ENCODE measurements at places on chromosomes 12 and 14.

DNA sequence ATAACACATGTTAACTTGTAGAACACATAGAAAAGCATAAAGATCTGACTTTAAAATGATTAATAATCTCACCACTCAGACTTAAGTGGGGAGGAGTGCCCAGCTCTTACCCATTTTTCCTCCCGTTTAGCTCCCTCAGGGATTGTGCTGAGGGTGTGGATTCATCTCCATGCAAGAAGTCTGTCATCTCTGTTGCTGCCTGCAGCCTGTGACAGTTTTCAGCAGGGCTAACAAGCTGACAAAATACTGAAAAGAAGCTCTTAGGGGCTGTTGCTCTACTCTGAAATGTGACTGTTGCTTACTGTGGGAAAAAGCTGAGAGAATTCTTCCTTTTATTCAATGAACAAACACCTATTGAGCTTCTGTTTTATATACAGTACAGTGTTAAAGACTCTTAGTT lies 216.2 kb downstream of the CPNE8 start:
- DNase-seq: no peak

DNA sequence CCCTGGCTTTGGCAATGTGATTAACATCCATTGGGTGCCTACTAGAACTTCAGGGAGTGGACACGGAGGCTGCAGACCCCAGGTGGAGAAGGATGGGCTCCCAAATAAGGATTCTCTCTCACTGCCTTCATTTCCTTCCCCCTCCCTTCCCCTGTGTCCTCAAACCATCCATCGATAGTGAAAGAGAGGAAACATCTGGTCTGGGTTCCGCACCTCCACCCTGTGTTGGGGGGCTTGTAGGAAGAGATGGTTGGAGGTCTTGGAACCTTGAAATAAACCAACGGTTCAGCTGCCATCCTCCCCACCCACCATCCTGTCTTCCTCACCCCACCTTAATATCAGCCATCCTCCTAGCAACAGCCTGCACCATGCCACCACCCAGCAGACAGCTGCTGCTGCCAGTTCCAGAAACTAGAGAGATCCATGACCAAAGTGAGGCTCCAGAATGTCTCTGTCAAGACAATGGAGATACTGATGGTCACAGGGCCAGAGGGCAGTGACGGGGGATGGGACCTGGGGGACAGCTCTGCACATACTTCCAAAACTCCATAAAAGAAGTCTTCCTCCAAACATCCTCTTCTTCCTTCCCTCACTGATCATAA lies 153.1 kb upstream of the CCND2 start:
- no peak for DNase-seq

DNA sequence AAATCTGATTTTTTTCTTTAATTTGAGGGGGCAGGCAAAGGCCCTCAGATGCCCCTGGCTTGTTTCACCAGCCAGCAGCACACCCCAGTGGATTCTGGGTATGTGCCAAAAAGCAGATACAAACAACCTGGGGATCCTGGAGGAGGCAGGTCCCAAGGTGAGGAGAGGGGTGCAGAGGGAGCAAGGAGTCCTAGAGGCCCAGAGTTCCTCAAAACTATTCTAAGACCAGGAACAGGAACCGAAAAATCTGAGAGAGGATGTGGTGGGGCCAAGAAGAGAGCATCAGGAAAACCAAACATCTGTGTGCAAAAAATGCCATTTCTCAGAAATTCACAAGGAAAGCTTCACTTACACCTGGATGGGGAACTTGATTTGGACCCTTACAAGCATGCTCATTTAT lies 8.2 kb downstream of the KCNA5 start:
- DNase-seq: no peak

GRCh38 chr14:104082807-104083206 lies 2.7 kb upstream of the ASPG start:
- DNase-seq: no peak

DNA sequence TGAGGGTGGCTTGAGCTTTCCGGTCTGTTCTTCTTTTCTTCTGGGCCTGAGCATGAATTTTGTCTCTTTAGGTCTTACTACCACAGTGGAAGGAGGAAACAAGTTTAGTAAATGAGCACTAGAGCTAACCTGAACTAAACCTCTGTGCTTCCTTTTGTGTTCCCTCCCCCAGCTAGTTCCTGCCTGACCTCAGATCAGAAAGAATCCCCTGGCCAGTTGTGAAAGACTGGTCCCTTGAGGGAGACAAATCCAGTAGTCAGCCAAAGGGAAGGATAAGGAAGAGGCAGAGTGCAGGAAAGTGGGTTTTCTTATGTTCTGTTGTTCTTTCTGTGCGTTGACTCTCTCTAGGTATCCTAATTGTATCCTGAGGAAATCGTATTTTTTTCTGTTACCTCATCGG lies 17.5 kb downstream of the ZNF664 start:
- DNase-seq: no peak

- no peak for DNase-seq
These were observed 37.3 kb upstream of the FERMT2 start for GRCh38 chr14:52988139-52988538.

DNA sequence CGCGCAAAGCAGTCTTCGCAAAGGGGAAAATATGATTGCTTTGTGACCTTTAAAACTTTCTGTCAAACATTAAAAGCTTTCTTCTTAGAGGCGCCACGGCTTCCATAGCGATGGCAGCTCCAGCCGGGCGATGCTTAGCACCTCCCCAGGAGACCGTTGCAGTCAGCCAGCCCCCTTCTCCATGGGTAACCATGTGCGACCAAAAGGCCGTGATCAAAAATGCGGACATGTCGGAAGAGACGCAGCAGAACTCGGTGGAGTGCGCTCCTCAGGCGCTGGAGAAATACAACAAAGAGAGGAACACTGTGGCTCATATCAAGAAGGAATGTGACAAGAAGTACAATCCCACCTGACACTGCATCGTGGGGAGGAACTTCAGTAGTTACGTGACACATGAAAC lies 12.7 kb upstream of the STON2 start:
- DNase-seq: peak; percentile 79

GRCh38 chr14:38208618-38209562 lies 1.2 kb downstream of the SSTR1 start:
- DNase-seq: no peak

- DNase-seq: no peak
These were observed 35.0 kb downstream of the ITPR2 start for GRCh38 chr12:26798023-26798422.

DNA sequence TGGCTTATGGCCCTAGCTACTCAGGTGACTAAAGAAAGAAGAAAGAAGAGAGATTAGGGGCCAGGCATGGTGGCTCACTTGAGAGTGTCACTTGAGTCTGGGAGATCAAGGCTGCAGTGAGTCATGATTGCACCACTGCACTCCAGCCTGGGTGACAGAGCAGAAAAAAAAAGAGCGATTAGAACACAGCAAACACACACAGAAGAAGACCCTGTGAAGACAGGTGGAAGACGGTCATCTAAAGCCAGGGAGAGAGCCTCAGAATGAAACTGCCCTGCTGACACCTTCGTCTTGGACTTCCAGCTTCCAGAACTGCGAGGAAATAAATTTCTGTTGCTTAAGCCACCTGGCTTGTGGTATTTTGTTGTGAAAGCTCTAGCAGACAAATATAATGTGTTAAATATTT lies 17.5 kb upstream of the PPP1CC start:
- no peak for DNase-seq

- DNase-seq: no peak
These were observed 159.3 kb upstream of the CPNE8 start for GRCh38 chr12:39064708-39065107.

GRCh38 chr12:59808317-59808910 lies 212.6 kb downstream of the SLC16A7 start:
- DNase-seq: peak; percentile 58

DNA sequence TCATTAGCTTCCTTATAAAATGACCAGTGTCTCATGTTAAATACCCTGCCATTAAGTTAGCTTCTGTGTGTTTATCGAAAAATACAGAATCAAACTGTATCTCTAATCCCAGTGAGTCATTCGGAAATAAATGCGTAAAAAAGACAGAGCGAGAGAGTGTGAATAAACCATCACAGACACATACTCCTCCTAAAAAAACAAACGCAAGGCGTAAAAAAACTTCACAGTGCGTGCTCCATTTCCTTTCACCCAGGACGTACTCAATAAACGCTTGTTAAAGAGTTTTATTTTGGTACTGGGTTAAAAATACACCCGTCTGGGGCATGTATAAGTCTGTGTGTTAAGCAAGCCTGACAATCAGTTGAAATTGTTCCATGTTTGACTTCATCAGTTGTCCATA lies 58.8 kb upstream of the ISM2 start:
- DNase-seq: no peak

- no peak for DNase-seq
These were observed 135.5 kb downstream of the NUAK1 start for GRCh38 chr12:106003297-106003696.

GRCh38 chr12:124871297-124871696 lies 7.6 kb upstream of the SCARB1 start:
- no peak for DNase-seq

- no peak for DNase-seq
These were observed 26.3 kb downstream of the ZFP36L1 start for GRCh38 chr14:68766299-68767247.

DNA sequence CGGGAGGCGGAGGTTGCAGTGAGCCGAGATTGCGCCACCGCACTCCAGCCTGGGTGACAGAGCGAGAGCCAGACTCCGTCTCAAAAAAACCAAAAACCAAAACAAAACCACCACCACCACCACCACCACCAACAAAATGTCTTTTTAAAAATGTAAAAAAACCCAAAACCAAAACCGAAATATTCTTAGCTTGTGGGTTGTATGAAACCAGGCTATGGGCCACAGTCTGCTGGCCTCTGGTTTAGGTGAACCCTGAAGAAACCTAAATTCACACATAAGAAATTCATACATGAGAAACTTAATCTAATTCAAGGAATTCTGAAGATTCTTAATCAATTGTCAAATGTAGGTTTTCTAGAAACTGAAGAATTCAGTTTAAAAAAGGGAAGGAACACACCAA lies 37.6 kb downstream of the INSM2 start:
- no peak for DNase-seq

DNA sequence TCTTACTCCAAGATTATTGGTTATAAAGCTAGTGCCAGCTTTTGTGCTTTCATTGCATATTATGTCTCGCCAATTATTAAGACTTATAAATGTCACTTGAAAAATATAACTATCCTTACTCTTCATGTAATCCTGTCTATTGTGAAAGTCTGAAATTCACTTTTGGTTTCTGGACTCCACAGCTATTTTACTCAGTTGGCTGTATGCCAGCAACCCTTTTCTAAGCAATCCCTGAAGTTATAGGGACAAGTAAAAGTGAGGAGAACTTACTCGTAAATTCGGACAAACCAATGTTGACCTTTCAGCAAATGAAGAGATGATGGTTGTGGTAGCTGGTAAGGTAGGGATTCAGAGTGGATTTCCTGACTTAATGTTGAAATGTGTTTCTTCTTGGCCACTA lies 196.3 kb downstream of the NPAS3 start:
- DNase-seq: no peak

GRCh38 chr12:5648692-5649359 lies 216.9 kb downstream of the NTF3 start:
- peak; percentile 70 for DNase-seq

DNA sequence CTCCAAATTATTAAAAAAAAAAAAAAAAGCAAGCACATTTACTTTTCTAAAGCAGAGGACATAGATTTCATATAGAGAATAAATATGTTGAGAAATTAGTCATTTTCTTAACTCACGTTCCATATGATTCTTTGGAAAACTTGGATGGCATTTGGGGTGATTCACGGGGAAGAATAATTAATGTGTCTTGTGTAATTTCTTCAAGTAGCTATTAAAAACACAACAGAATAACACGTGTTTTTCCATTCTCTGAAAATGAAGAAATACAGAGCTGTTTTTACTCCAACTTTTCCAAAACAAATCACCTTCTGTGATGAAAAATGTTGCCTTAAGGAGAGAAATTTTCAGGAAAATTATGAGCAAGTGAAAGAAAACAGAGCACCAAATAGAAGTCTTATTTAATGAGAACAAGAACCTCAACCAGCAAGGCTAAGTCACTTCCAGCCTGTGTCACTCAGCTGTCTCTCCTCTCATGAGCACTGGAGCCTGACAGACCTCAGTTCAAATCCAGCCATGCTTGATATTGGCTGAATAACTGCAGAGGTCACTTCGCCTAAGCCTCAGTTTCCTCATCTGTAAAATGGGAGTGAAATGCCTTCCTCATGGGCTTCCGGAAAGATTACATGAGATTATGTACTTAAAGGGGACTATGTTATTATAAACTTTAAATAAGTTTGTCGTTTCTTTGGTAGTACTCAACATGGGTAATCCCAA lies 42.8 kb upstream of the NUAK1 start:
- DNase-seq: no peak

GRCh38 chr12:127398016-127398710 lies 868.8 kb upstream of the TMEM132C start:
- no peak for DNase-seq

DNA sequence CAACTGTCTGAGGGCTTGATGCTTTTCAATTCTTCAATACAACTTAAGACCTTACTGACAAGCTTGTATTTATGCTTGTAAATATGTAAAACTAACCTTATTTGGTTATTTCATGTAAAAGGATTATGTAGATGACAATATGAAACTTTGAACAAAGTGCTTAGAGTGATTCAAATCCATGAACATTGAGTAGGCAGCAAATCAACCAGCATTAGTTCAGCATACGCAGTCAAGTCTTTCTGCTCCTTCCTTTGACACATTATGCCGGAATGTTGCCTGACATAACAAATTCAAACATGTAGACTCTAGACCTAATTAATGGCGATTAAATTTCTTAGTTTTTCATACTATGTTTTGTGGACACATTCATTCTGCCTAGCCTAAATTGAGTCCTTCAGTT lies 105.2 kb downstream of the FGD4 start:
- DNase-seq: no peak

DNA sequence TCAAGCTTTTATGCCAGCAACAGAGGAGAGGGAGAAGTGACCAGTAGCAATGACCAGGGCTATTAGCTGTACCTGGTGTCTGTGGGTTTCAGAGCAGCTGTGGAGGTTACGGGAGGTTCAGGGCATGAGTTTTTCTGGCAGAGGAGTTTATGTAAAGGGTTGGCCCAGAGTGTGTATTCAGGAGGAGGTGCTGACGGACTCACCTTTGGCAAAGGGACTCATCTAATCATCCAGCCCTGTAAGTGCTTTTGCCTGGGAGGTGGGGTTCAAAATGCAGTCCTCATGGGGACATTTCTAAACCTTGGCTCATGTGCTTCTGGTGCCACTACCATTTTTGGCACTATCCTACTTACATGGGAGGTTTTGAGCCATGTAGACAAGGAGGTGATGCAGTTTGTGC lies 95.3 kb downstream of the DAD1 start:
- no peak for DNase-seq

- DNase-seq: peak; percentile 66
These were observed 27.1 kb upstream of the CLMN start for GRCh38 chr14:95346820-95347219.

DNA sequence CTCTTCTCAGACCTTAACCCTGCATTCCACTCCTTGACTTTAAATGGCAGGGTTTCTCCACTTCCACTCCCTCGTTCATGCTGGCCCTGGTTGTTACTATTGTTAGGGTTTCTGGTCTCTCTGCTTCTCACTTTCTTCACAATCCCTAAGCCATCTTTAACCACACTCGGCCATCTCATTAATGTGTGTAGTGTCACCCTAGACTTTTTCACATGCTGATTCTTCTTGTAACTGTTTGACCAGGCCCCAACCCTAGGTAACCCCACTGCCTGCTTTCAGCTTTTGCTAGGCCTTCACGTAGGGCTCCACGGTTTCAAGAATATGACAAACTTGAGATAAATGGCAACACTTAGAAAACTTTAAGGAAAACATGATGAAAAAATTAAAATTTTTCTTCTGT lies 195.1 kb downstream of the IPO8 start:
- DNase-seq: no peak

GRCh38 chr12:116620124-116620491 lies 60.9 kb downstream of the MAP1LC3B2 start:
- DNase-seq: no peak
